ENCODE measurements at places on chromosomes 5 and 9.

DNA sequence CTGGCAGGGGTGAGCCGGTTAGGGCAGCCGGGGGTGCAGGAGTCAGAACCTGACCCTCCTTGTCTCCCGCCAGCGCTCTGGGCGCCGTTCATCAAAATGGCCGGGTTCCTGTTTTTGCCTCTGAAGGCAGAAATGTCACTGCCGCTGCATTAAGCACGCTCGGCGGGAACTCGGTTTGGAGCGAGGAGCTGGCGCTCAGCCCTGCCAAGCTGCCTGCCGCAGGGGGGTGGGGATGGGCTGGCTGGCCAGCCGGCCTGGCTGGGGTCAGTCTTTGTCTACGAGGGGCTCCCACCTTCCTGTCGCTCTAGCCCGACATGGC is 63.7 kb downstream of the CXXC5 start:
- DNase-seq = peak; percentile 11

- no peak for DNase-seq
These were observed 167.8 kb downstream of the PAM start for GRCh38 chr5:102922799-102923477.

- DNase-seq = no peak
These were observed 24.3 kb upstream of the GDA start for GRCh38 chr9:72124947-72125346.

DNA sequence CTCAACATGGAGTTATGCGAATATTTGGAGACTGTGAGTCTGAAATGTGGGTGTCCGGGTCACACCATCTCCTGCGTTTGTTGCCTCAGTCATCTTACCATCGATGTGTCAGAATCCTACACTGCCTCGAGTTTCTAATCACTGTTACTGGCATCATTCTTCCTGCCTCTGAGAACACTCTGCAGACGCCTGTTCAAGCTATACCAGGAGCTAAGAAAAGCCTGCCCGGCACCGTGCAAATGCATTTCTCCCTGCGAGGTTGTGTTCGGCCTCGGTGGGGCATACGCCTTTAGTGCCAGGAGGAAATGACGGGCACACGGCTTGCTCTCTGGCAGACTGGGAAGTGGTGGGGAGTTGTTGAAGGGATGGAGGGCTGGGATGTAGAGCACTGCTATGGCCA is 31.2 kb upstream of the SLC25A51 start:
- no peak for DNase-seq

- DNase-seq = no peak
These were observed 175.8 kb upstream of the ATP10B start for GRCh38 chr5:161027763-161028162.

- DNase-seq = peak; percentile 75
These were observed 18.9 kb downstream of the SEMA4D start for GRCh38 chr9:89478821-89479668.

Measured in activated CD4-positive, alpha-beta T cell treated with anti-CD3 and anti-CD28 coated beads for 48 hours (primary cell).